ENCODE measurements at places on chromosomes 13 and 19.

DNA sequence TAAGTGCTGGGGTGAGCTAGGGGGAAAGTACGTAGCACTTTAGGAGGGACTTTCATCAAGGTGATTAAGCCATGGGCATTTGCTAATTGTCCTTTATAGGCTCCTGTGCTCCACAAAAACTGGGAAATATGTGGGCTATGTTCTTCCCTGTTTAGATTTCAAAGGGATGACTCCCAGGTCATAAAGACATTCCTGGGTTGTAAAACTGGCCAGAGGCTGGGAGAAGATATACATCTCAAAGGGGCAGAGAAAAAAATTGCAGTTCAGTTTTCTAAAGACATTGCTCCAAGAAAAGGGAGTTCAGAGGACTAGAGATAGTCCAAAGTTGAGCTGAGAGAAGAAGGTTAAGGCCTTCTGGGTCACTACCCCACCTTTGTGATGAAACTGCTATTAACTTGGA, 204.8 kb downstream of the MYO16 start:
- DNase-seq, result no peak

GRCh38 chr13:110070511-110071120, 236.3 kb downstream of the COL4A1 start:
- no peak for DNase-seq

GRCh38 chr13:97753942-97754670, 199.4 kb upstream of the IPO5 start:
- DNase-seq, result no peak

GRCh38 chr13:51033421-51034185, 77.5 kb downstream of the C13orf42 start:
- no peak for DNase-seq

DNA sequence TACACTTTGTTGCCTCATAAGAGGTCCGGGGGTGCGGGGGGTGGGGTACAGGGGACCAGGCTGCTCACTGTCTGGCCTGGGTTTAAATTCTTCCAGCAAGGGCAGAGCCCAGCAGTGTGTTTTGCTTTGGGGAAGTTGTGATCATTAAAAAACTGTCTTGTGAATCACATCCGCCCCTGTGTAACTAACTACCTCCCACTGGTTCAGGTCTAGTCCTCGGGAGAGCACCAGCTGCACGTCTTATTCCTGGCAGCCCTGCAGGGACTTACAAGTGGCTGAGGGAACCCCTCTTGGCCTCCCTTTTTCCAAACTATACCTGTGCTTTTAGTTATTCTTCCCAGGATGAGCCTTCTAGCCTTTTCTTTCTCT, 127.5 kb downstream of the SIPA1L3 start:
- DNase-seq, result no peak

DNA sequence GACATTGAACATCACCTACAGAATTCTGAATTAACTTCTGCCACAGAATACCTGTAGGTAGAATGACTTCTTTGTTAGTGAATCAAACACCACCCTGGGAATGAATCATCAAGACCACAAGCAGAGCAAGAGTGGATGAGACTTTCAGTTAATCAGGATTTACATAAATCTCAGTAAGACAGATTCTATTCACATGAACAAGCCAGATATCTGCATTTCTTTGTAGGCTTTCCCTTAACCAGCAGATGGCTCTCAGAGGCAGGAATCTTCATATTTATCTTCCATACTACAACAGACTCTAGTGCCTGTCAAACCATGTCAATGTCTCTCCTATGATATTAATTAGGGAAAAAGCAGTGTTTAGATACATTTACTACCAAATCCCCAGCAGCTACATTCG, 412.1 kb downstream of the KLF12 start:
- no peak for DNase-seq

- DNase-seq, result no peak
Observed at GRCh38 chr19:35202722-35203688, 25.5 kb downstream of the FAM187B start.

- DNase-seq, result no peak
Observed at GRCh38 chr13:34263681-34264080, 445.7 kb downstream of the RFC3 start.

GRCh38 chr13:39527961-39528660, 74.9 kb downstream of the LHFPL6 start:
- DNase-seq, result no peak

Data from nephron progenitor cell (in vitro differentiated cells).